ENCODE measurements at places on chromosomes 7 and 10.

- no peak for DNase-seq
These were observed 117.2 kb downstream of the UBE2H start for GRCh38 chr7:129835569-129835968.

DNA sequence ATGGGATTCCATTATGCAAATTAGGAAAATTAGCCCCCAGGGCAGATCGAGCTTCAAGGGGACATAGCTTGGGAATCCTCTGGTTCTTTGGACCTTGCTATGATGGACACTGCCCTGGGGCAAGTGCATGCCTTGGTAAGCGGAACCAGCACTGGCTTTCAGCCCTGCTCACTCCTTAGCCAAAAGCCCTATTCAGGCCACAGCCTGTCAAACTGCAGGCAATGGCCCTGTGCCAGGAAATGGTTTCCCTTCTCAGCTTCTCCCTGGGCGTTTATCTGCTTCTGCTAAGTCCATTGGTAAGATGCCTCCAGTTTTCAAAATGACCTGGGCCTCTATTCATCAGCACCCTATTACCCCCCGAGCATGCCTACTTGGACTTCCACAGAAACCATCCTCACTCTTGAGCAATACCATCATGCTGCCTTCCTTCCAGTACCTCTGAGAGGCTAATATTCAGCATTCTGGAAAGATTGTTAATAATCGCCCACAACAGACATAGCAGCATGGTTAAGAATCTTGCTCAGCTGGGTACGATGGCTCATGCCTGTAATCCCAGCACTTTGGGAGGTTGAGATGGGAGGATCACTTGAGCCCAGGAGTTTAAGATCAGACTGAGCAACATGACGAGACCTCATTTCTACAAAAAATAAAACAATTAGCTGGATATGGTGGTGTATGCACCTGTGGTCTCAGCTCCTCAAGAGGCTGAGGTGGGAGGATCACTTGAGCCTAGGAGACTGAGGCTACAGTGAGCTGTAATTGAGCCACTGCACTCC, 918.6 kb upstream of the AUTS2 start:
- DNase-seq, result no peak

GRCh38 chr10:117363028-117363427, 12.2 kb downstream of the PDZD8 start:
- no peak for DNase-seq

- no peak for DNase-seq
These were observed 19.4 kb upstream of the TMEM72 start for GRCh38 chr10:44891721-44892120.

DNA sequence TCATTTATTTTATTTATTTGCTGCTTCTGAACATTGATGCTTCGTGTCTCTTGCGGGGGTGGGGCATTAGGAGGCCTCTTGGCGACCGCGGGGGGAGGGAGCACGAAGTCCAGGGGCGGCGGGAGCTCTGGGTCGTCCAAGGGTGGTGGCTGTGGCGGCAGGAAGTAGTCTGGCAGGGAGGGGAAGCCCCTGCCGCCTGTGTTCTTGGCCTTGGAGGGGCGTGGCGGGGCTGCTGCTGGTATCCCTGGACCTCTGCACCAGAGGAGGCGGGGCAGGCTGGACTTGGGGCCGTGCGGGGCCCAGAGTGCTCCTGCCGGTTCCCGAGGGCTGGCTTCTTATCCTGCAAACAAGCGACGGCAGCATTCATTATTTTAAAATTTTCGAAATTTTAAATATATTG, 70.5 kb upstream of the ABI1 start:
- DNase-seq, result no peak

GRCh38 chr7:116356333-116356965, 143.1 kb upstream of the CAV2 start:
- DNase-seq, result no peak

GRCh38 chr10:129116371-129116770, 350.7 kb upstream of the MGMT start:
- DNase-seq, result no peak

- no peak for DNase-seq
These were observed 27.1 kb upstream of the ZNF107 start for GRCh38 chr7:64638822-64639221.

DNA sequence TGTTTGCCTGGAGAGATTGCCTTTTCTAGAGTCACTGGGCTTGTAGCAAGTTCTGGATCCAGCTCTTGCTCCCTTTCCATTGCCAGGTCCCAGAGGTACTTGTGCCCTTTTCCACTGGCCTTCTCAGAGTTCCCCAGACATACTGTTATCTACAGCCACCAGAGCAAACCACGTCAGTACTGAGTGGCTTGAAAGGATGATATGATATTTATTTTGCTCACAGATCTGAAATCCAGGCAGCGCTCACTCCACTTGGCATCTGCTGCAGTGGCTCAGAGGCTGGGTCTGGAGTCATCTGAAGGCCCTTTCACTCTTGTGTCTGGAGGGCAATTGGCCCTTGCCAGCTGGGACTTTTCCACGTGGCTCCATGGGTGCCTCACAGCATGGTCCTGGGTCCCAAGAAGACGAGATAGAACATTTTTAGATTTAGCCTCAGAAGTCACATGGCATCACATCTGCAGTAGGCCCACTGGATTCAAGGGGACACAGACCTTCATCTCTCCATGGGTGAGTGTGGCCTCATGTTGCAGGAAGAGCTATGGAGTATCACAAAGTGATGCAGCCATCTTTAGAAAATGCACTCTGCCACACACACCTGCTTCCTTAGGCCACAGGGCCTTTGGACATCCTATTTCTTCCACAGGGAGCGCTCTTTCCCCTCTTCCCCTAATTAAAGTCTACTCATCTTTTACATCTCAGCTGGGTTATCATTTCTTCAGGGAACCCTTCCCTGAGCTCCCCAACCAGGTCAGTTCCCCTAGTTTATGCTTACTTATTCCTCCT, 22.9 kb upstream of the TCF7L2 start:
- no peak for DNase-seq

DNA sequence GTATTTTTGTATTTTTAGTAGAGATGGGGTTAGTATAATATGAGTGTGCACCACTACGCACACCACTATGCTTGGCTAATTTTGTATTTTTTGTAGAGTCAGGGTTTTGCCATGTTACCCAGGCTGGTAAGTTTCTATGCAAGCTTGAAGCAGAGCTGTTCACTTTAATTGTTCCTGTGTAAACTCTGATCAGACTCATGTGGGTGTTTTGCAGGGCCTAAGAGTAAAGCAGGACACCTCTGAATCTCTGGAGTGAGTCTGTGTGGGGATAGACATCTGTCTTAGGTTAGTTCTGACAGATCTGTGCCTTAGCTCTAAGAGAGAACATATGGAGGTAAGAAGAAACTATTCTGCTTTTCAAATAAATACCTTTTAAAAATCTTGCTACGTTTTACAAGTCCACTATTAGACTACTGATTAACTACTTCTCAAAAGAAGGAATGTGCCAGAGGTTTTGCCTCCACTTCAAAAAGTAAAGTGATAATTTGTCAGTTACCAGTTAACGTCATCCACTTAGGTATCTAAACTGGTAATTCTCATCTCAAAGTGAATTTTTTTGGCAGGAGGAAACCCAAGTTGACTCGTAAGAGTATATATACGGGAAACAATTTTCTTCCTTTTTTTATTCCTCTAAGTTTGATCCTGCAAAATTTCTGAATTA, 1.1 kb downstream of the COL17A1 start:
- DNase-seq, result no peak

GRCh38 chr10:118682533-118682932, 72.2 kb downstream of the CACUL1 start:
- no peak for DNase-seq

DNA sequence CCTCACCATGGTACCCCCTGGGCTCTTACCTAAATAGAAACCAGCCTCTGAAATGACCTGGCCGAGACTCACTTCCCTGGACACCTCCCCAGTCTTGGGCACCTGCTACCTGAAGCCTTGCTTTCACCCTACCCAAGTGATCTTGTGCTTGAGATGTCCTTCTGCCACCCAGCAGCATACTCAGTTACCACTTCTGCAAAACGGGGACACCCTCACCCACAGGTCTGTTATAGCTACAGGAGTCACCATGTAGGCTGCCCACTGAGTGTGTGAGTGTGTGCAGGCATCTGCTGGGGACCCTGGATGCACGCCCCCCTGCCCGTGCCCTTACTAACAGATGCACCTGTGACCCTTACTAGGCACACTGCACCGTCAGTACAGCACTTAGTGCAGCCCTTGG, 94.8 kb upstream of the PPIF start:
- DNase-seq, result no peak

DNA sequence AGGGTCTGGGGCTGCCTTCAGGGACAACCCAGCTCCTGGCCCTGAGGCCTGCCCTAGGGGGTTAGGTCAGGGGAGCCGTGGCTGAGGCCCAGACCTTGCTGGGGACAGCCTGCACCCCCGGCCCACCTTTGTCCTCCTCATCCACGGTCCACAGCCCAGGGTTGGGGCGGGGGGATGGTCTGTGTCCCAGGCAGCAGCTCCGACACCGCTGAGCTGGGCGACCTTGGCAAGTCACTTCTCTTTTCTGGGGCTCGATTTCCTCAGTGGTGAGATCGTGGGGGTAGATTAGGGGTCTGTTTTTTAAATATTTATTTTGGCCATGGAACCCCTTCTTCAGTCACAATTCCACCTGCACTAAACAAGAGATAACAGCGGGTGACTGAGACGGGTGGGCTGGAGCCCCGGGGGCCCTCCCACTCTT, 30.9 kb downstream of the DNAJB12 start:
- DNase-seq, result no peak

DNA sequence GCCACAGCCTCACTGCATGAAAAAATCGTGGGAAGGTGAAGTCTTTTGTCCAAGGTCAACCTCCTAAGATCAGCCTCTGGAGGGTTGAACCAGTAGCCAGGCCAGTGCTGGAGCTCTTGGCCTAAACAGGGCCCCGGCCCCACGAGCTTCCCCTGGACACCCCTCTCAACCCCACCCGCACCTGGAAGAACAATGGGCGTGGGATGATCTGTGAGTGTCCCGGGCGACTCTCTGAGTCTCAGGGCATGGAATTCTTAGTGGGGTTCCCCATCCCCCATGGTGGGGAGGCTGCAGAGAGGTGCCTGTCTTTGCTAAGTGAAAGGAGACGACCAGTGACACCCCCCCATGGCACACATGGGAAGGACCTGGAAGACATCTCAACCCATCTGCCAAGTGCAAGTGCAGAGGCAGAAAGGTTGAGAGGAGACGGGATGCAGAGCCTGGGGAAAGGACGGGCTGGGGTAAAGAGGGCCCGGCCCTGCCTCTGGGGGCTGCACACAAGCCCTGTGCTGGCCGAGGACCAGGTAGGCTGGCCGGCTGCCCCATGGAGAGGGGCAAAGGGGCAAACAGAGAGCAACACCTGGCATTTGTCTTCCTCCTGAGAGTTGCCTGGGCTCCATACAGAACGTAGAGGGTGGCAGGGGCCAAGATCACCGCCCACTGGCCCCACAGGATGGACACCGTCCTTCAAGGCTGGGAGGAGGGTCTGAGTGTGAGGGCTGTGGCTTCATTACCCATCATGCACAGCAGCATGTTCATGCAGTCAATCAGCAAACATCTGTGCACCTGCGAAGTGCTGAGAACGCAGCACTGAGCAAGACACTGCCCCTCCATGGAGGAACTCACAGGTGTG, 163.0 kb upstream of the PPP2R2D start:
- no peak for DNase-seq

DNA sequence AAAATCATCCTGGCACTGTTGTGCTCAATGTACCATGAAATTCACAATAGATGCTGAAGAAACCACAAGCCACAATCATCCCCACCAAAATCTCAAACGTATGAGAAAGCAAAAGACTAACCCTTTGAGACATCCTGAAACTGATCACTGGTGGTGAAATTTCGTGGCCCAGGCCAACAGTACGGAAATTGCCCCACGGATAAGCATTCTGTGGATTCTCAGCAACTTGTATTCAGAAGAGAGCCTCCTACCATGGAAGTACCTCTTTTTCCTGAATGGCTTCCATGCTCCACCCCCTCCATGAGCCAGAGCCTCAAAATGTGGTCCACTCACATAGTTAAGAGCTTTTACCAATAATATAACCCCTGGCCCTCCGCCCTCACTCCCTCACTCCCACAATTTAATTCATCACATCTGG, 163.9 kb upstream of the AUTS2 start:
- no peak for DNase-seq

- no peak for DNase-seq
These were observed 14.8 kb upstream of the EEPD1 start for GRCh38 chr7:36138209-36138608.

All from activated CD4-positive, CD25-positive, alpha-beta regulatory T cell (primary cell).